ENCODE measurements at places on chromosomes 4 and X.
A peak's percentile ranks its signal among the peaks of the same experiment; 100 is the strongest.

GRCh38 chr4:186772936-186773487 is 49.4 kb upstream of the FAT1 start:
- DNase-seq: no peak

GRCh38 chr4:93334003-93334402 is 494.6 kb upstream of the ATOH1 start:
- no peak for DNase-seq

DNA sequence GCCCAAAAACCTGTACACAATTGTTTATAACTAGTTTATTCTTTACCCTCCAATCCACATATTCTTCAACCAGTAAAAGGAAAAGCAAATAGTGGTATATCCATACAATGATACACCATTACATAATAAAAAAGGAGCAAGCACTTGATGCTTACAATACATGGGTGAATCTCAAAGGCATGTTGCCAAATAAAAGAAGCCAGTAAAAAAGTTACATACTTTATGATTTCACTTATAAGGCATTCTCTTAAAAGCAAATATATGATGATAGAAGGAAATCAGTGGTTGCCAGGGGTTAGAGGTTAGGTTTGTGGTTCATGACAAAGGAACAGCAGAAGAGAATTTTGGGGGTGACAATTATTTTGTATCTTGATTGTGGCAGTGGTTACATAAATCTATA is 896.1 kb upstream of the LCORL start:
- DNase-seq: no peak

- DNase-seq: no peak
These were observed 48.5 kb downstream of the ZCCHC12 start for GRCh38 chrX:118872102-118872566.

DNA sequence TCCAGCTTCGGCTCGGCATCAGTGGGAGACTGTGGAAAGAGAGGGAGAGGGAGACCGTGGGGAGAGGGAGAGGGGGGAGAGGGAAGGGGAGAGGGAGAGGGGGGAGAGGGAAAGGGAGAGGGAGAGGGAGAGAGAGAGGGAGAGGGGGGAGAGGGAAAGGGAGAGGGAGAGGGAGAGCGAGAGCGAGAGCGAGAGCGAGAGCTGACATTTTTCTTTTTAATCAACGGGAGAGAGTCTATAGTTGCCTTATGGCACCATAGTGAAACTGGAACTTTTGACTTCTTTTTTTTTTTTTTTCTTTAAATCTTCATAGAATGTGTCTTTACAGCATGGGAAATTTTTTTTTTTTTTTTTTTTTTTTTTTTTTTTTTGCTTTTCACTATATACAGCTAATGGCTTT is 94.7 kb upstream of the NUDT6 start:
- no peak for DNase-seq

DNA sequence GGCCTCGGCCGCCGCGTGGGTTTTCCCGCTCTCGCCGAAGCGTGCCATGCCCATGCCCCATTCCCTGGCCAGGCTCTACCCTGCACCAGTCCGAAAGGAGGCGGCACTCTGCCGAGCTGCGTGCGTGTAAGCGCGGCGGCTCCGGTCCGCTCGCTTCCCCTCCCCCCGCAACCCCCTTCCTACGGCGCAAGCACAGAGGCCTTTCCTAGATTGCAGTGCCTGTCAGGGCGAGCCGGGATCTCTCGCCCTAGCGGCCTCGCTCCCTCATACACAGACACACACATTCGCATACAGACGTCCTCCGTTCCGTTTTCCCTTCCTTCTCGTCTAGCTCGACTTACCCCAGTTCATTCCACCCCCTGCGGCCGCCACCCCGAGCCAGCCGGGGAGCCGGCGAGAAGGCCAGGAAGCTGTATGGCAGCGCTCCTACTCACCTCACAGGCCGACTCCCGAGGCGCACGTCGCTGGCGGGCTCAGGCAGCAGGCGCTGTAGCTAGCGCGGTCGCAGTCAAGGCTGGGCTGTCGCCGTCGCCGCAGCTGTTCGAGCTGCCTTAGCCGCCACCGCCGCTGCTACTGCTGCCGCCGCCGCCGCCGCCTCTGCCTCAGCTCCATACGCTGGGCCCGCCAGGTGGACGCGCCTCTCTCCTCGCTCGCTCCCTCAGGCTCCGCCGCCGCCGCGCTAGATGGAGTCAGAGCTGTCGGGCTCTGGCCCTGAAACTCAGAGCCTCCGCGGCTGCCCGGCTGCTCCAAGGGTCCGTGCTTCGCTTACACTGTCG is 615 bp downstream of the NEXMIF start:
- DNase-seq: peak; percentile 71
